Omental fat pad (tissue), 4 donors: ENCODE measurements at places on chromosomes 12 and 14. TPM values are rescaled to one million over a fixed set of nuclear protein-coding genes. Genes with fewer than 3 reads are reported as not detected.

The TSPAN11 gene
- total RNA-seq: 1.4 TPM

The BEST3 gene
- not detected for total RNA-seq

The PSME2 gene
- 86.4 TPM for total RNA-seq

The PHC1 gene
- 21.8 TPM for total RNA-seq

The ACACB gene
- 727 TPM for total RNA-seq

The TMEM30B gene
- total RNA-seq: 1.9 TPM

The CFL2 gene
- total RNA-seq: 35.3 TPM

The TMEM119 gene
- total RNA-seq: 7.1 TPM

The VRTN gene
- not detected for total RNA-seq

The MYF5 gene
- total RNA-seq: not detected

The SYNDIG1L gene
- total RNA-seq: 0.28 TPM

The ASCL1 gene
- total RNA-seq: not detected

The IFNG-AS1 gene
- 0.28 TPM for total RNA-seq

The KRT3 gene
- not detected for total RNA-seq

The CTSG gene
- total RNA-seq: 0.84 TPM

The RNASE7 gene
- not detected for total RNA-seq

The MRPL52 gene
- 52.2 TPM for total RNA-seq

The AGAP2 gene
- 2.0 TPM for total RNA-seq

The GLT8D2 gene
- 18.1 TPM for total RNA-seq

The GLIPR1L2 gene
- total RNA-seq: 0.65 TPM

The KRT71 gene
- total RNA-seq: not detected

The IGFBP6 gene
- total RNA-seq: 864 TPM

The EXOC5 gene
- total RNA-seq: 49.3 TPM
